Urinary bladder (tissue), 4 donors: ENCODE measurements at places on chromosomes 2 and 18. TPM values are rescaled to one million over a fixed set of nuclear protein-coding genes. Genes with fewer than 3 reads are reported as not detected.

ZAP70 gene
- 1.9 TPM for total RNA-seq

GKN1 gene
- total RNA-seq, result not detected

BOLL gene
- total RNA-seq, result 0.11 TPM

PRSS56 gene
- total RNA-seq, result not detected

CNTNAP5 gene
- 1.8 TPM for total RNA-seq

CFAP221 gene
- total RNA-seq, result 0.95 TPM

GDF7 gene
- total RNA-seq, result 2.2 TPM

SFTPB gene
- not detected for total RNA-seq

RBKS gene
- total RNA-seq, result 1.3 TPM

SERPINB2 gene
- total RNA-seq, result not detected

CFAP65 gene
- not detected for total RNA-seq

ZNF2 gene
- 9.5 TPM for total RNA-seq
